ENCODE measurements at places on chromosomes 2 and 18.
A peak's percentile ranks its signal among the peaks of the same experiment; 100 is the strongest.

- DNase-seq, result no peak
Measured at GRCh38 chr2:28397043-28397381, 4.4 kb downstream of the FOSL2 start.

- no peak for DNase-seq
Measured at GRCh38 chr2:127449898-127450297, 31.7 kb downstream of the PROC start.

DNA sequence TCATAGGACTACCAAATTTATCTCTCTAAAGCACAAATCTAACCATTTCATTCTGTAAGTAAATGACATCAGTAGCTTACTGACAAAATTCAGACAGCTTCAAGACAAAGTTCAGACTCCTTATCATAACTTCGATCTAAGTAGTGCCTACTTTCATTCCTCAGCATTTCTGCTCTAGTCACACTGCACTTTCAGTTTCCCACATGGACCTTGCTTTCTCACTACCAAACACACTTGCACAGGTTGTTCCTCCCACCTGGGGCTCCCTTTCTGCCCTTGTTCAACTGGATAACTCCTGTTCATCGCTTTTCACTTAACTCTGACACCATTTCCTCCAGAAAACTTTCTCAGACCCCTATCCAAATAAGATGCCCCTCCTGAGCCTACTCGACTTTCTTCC lies 22.1 kb upstream of the CCDC150 start:
- DNase-seq, result no peak

DNA sequence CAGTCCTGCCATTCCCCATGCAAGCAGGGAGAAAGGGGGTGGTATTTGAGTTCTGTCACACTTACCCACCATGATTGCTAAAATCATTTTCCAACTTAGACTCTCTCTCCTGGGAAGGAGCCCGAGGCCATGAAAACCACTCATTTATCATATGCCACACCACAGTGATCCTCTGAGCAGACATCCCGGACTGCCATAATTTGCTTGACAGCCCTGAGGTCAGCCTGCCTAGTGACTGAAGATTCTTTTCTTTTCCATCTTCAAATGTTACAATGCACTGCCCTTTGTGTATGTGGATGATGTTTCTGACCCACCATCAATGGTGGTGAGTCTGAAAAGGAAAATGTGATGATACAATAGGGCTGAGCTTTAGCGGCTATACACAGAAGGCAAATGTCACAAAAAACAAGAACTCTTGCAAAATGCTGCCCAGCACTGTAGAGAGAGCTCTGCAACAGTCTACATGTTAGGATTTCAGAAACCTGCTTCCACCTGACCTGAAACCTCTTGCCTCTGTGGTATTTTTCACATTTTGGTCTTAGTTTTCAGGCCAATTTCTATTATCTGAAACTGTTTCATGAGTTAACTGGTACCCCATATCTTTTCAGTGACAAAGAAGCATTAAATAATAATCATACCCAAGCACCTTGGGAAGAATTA lies 272.8 kb downstream of the ZNF385B start:
- DNase-seq, result no peak

DNA sequence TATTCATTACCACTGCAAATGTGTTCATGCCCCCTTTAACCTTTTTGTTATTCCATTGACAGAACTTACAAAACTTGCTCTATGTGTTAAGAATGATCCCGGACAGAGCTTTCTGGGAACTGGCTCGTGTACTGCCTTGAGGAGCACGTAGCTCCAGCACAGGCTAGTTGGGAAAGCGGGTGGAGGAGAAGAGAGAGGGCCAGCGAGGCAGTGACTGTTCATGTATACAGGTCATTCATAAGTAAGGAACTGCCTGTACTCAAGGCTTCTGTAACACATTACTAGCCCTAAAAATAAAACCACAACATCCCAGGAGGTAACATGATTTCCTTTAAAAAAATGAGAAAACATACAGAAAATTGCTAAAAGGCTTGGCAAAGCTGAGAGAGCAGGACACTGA lies 109.0 kb downstream of the STK39 start:
- no peak for DNase-seq

DNA sequence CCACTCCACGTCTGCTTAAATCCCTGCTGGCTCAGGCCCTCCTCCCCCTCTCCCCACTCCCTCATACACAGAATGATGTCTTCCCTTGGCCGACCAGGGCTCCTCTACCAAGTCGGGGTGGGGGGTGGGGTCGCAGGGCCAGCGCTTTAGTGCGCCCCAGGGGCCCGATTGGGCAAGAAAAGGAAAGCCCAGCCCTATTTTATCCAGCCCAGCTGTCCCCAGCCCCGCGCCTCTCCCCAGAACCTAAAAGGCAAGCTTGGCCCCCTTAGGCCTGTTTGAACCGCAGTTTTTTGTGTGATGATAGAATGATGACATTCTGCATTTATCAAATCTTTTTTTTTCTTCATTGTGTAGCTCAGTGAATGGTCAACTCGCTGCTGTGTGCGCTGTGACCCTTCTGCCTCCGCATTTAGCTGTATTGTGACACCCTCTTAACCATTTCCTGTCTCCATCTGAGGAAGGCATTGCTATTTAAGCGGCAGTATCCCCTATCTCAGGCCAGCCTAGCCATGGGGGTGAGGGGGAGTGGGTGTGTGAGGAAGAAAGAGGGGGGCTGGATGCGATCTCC lies 231.4 kb downstream of the HAUS1 start:
- DNase-seq, result no peak

DNA sequence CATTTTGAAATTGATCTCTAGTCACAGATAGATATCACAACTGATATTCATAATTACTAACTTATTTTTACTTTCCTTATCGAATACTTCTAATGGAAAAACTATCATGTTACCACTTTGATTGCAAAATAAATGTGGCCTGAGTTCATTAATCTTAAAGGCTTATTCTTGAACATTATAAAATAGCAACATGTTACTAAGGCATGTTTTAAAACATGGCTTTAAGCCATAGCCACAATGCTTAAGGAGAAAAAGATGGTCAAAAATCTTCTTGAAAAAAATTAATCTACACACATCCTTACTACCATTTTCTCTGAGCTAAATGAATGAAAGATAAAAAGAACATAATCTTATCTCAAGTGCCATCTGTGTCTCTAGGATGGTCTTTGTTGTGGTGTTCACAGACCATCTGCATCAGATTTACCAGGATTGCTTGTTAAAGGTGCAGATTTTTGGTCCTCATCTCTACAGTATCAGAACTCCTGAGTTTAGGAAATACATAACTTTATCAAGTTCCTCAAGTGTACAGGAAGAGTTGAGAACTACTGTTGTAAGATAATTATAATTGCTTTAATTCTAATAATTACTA lies 15.3 kb downstream of the MTX2 start:
- no peak for DNase-seq

DNA sequence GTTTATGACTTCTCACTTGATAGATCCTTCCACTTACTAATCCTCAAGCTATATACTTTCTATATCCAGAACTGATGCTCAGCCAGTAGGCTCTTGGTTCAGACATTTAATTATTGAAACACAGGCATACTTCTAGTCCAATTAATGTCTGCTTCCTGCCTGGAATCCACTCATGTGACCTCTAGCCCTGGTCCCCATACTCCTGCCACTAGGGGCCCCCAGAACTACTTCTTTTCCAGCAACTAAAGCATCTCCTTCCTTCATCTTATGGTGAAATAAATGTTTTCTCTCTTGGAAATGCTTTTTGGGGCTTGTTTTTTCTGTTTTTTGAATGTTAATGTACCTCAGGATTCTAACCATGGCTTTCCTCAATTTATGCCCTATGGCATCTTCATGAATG lies 527.6 kb downstream of the SATB2 start:
- DNase-seq, result no peak

DNA sequence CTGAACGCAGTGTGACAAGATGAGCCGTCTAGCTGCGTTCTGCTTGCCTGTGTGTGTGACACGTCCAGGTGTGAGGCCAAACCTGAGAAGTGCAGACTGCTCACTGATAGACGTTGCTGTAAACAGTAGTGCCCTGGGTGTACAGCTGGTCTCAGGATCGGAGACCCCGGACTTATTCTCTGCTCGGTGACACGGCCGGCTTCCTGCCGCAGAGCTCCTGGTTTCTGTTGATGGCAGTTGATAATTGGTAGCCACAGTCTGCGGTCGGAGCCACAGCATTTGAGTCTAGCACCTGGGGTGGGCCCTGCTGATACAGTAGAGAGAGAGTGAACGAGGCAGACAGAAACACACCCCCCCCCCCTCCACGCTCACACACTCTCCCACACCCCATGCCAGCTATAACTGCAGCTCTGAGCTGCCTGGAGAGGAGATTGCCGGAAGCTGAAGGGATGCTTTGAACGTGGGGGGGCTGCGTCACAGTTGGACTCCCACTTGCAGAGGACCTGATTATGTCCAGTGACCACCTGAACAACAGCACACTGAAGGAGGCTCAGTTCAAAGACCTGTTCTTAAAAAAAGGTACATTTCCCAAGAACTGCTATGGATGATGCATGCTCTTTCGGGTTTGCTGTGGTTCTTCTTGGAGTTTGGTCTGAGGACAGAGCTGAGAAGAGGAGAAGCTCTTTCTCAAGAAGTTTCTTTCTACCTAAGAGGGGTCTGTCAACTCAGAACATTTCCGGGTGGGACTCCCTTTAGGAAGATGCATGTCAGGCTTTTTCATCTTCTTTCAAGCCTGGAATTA lies 114.0 kb downstream of the FAM210A start:
- peak; percentile 77 for DNase-seq

GRCh38 chr2:13114391-13114790 lies 397.7 kb downstream of the TRIB2 start:
- DNase-seq, result no peak

DNA sequence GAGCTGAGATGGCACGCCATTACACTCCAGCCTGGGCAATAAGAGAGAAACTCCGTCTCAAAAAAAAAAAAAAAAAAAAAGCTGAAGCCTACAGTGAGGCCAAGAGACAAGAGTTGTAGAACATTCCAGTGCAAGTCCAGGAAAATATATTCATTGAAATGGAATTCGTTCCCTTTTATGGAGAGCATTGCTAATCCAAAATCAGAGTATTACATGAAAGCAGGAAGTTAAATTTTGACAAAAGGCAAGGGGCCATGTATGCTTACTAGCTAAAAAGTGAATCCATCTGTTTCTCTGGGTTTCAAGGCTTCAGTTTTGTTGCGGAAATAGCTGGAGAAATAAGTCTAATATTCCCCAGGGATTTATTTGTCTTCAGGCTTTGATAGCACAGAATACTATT lies 471.7 kb downstream of the THSD7B start:
- no peak for DNase-seq

DNA sequence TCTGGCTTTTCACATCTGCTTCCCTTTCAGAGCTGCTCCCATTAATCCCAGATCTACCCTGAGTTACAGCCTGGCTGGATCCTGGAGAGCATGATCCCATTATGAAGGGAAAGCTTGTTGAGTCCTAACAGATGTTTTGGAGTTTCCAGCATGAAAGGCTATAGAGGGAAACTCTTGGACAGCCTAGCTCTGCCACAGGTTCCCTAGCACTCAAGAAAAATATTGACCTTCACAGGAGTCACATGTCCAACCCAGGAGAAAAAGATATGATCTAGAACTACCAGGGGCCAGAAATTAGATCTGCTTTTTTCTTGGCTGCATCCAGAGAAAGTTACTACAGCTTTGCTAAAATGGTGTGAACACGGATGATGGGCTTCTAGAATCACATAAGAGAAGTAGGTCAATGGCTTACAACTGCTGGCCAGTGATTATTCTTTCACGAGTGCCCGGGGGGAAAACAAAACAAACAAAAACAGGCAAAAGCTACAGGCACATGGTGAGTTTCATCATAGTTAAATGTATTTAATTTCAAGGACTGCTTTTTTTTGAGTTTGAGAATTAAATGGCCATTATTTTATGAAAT lies 15.9 kb downstream of the CCDC93 start:
- no peak for DNase-seq

GRCh38 chr2:24742730-24743129 lies 50.5 kb downstream of the PTRHD1 start:
- no peak for DNase-seq

GRCh38 chr2:112433932-112434730 lies 686 bp upstream of the RGPD8 start:
- no peak for DNase-seq

DNA sequence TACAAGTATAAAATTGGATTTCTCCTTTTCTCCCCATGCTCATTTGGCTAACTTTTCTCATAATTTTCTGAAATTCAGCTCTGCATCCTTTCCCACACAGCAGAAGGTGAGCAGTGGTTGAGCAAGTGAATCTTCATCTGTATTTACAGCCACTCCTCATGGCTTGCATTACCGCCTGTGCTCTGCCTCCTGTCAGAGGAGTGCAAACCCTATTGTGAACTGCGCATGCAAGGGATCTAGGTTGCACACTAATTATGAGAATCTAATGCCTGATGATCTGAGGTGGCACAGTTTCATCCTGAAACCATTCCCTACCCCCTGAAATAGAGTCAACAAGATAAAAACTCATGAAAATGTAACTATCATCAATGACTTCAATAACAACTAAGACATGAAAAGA lies 20.0 kb downstream of the ME2 start:
- no peak for DNase-seq

DNA sequence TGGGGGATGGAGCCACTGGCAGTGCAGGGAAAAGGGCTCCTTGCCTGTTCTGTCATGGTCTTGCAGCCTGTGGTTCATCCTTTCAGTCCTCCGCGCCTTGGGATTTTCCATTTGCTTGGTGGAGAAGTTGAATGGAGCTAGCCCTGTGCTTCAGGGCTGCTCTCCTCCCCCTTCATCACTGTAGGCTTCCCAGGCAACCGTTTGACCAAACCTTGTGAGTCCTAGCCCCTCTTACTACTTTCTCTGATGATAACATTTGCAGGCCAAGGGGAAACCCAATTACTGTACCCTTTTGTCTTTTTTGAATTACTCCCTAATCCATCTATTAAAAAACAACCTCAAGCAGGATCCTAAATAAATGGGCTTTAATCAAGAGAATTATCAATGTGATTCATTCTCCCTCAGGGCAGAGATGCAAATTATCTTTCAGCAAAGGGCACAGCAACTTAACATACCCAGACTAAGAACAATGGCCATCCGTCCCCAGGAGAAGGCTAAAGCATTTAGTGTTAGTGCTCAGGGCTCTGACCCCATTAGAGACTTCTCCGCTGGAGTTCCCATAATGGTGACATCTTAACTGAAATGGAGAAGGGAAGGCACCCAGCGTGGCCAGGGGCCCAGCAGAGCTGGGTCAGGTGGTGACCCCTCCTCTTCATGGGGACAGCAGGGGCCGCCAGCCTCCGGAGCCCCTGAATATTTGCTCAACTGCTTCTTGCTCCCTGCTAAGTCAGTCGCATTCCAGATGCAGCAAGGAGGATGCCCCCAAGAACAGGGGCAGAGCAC lies 40.7 kb downstream of the RHOB start:
- no peak for DNase-seq

DNA sequence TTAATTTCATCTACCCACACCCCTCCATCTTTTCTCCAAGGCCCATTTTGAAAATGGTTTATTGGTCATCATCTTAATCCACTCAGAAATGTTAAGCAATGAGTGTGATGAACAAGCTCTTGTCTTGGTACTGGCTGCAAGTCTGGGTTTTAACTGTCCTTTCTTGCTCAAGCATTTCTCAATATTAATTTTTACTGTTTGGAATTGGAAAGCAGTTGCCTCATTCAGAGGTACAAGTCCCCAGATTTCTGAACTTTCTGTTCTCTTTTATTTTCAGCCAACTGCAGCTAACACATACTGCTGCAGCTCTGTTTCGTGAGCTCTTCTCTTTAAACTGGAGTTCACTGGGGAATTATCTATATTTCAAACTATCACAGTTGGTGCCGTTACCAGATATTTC lies 99.4 kb upstream of the TEX51 start:
- DNase-seq, result no peak

GRCh38 chr2:186484062-186484735 lies 1.9 kb upstream of the ZC3H15 start:
- no peak for DNase-seq
